Panc1 (cell line): ENCODE measurements at places on chromosomes 13 and 19. TPM values are rescaled to one million over a fixed set of nuclear protein-coding genes. Genes with fewer than 3 reads are reported as not detected.

GRCh38 chr13:51844862-51845573, at the start of gene TMEM272:
Gene TMEM272, minus strand, starts transcription at chr13:51845177. Its CDS starts 6,647 bp downstream, at chr13:51838530.
- no peak for DNase-seq

GRCh38 chr13:70985371-70985770, 877.1 kb upstream of the KLHL1 start:
- DNase-seq, result no peak

TSHZ3 gene
- 7.8 TPM for total RNA-seq

DNA sequence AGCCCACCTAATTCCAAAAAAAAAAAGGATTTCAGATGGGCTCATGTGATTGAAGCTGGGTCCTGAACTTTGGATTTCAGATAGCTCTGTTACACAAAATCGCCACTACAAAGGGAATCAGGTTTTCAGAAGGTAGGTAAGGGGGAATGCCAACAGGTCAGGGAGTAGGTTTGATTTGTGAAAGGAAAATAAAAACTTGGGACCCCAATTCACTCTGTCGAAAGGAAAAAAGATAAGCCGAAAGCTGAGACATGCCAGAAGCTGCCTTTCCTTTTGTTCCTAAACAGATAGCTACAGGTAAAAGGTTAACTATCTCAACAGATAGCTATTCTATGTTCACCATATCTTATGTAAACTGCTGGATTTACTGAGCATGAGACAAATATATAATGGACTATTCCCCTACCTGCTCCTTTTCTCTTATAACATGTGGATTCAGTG, 4.0 kb downstream of the KRTDAP start:
- no peak for DNase-seq

GRCh38 chr13:39417131-39417530, 185.9 kb downstream of the LHFPL6 start:
- no peak for DNase-seq

PRX gene
- total RNA-seq, result 3.4 TPM

DNA sequence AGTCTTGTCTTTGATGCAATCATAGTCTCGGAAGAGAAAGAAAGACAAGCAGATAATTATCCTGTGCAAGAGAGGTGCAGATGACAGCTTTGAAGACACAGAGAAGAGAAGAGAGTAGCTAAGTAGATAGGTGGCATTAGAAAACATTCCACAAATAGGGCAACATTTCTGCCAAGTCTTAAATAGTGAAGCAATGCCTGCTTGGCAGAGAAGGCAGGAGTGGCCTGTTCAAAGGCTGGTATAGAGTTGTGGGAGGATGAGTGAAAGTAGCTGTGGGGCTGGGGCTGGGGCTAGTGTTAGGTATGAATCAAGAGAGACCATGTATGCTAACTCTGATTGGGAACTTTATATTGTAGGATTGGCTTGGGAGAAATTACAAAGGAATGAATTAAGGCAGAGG, 305.5 kb downstream of the DNAJC15 start:
- DNase-seq, result no peak

DMWD gene
- 64.6 TPM for total RNA-seq

GRCh38 chr19:43620061-43621001, 902 bp upstream of the ZNF428 start:
- no peak for DNase-seq

- DNase-seq, result no peak
Observed at GRCh38 chr13:93996481-93996880, 483.0 kb downstream of the DCT start.

ZNF83 gene
- 31.9 TPM for total RNA-seq

DNA sequence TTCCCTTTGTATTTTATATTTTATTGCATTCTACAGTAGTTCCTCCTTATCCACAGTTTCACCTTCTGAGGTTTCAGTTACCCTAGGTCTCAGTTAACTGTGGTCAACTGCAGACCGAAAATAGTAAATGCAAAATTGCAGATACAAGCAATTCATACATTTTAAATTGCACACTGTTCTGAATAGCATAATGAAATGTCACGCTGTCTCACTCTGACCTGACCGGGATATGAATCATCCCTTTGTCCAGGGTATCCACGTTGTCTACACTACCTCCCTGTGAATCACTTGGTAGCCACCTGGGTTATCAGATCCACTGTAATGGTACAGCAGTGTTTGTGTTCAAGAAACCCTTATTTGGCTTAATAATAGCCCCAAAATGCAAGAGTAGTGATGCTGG, 325.0 kb downstream of the DNAJC15 start:
- peak; percentile 15 for DNase-seq

- DNase-seq, result no peak
Observed at GRCh38 chr13:109384491-109385241, 401.7 kb downstream of the IRS2 start.

GRCh38 chr19:8700956-8701355, 2.4 kb upstream of the ACTL9 start:
- DNase-seq, result no peak

- no peak for DNase-seq
Observed at GRCh38 chr13:62593804-62594203, 1178.2 kb upstream of the PCDH20 start.

- DNase-seq, result no peak
Observed at GRCh38 chr13:79211377-79211776, 194.7 kb downstream of the RBM26 start.

- DNase-seq, result no peak
Observed at GRCh38 chr19:2213799-2214198, 22.3 kb downstream of the PLEKHJ1 start.

DNA sequence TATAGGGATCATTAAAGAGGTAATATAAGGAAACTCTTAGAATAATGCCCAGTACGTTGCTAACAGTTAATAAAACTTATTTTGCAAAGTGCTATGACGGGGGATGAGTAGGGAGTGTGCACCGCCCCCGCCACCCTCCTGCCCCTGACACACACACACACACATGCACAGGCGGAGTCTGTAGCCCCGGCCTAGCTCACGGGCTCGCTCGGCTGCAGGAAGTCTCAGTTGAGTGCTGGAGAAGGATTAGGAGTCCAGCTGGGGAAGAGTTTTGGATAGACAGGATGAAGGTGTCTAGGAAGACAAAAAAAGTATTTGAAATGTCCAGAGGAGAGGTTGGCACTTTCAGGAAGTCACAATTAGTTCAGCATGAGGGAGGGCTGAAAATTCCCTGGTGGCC, 21.5 kb downstream of the GSX1 start:
- DNase-seq, result no peak

GRCh38 chr19:35872180-35872579, 3.8 kb downstream of the APLP1 start:
- no peak for DNase-seq

- no peak for DNase-seq
Observed at GRCh38 chr13:80475718-80476117, 134.8 kb upstream of the SPRY2 start.

PSG7 gene
- not detected for total RNA-seq

DNA sequence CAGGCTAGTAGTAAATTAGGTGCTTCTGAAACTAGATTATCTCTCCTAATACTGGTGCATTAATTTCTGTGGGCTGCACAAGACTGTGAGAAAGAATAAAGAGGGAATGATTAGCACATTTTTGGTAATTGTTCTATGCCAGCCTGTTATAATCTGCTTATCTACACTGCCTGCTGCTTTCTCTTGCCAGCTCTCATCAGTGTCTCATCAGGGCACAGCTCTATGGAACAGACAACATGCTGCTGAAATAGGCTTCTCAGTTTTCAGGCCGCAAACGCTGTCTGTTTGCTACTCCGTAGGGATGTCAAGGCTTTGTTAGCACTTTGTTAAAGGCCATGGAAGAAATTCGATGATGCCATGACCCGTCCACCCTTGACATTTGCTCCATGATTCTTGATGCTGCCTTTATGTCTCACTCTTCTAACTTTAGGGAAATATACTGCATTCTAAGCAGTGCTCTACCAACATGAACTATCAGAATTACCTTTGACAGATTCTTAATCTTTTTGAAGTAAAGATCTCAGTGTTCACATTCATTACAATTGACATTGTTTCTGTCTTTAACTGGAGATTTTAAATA, 84.0 kb upstream of the PRR20A start:
- no peak for DNase-seq

DNA sequence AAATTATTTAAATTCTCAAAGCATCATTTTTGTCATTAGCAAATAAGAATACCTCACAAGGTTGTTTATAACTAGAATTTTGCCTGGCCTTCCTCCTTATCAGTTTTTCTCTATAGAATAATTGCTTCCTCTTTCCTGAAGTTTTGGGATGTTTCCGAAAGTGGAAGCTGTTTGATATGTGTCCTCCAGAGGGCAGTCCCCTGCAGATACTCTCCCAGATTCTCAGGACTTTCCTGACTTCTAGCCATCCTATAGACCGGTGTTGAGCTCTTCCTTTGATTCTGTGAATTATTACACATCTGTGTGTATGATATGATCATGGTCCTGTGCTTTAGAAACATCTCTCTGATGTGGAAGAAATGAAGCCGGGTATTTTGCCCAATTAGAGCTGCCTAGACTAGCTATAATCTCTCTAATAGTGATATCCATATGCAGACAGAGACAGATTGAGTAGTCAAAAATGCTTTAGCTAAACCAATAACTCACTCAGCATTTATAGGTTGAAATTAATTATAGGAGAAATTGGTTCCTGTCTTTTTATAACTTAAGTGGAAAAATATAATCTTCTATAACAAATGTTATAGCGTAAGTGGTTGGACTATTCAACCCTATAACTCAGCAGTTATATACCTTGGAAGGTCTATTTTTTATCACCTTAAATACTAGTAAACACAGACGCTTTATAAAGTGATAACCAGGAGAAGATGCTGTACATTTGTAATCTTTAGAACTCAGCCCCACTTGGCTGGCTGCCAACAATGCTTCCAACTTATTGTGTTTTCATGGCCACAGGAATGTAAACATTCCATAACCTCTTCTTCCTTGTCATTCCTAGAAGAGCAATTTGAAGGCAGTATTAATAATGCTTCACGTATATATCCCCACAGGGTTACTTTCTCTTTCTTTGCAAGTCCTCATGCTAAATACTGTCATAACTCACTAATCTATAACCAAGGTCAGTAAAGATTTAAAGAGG, 201.0 kb upstream of the RXFP2 start:
- DNase-seq, result no peak

DNA sequence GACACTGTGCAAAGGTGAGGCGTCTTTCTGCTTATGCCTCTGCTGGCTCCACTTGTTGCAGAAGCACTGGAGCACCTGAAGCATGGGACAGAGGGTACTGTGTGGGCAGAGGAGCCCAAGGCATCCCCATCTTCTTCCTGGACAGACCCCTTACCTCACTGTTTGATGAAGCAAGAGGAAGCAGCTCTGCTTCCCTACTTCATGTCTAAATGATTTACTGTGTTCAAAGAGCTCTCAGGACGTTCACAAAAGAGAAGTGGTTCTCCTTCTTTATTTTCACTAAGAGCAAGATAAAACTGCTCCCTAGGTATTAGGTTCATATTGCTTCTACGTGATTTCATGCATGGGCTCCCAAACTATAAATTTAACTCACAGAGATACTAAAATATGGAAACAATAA, 1635.4 kb upstream of the SLC10A2 start:
- no peak for DNase-seq

ENOX1 gene
- total RNA-seq, result 0.23 TPM

EPSTI1 gene
- total RNA-seq, result 0.69 TPM

GADD45GIP1 gene
- 36.7 TPM for total RNA-seq

DNA sequence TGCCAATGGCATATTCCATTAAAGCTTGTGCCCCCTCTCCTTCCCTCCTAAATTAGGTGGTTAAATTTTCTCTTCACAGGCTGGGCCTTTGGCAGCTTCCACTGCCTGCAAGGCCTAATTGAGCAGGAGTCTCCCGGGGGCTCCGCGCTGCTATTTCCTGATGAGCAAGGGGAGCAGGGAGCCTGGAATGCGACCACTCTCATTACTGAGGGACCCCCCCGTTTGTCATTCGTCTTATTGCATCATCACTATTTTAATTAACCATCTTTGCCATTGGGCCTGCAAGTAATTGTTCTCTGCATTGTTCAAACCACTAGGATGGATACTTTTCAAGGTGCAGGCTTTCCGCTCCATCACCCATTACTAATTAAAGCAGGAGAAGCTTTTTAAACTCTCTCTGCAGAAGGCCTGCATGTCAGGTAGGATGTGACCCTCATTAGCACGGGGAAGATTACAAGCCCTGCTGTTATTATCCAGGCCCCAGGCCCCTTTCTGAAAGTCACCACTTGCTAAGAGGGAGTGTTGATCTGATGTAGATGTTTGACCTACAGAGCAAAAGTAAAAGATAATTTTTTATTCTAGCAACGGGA, 142.3 kb downstream of the OXGR1 start:
- DNase-seq, result no peak

GRCh38 chr13:89845874-89846273, 1501.6 kb upstream of the MIR17HG start:
- no peak for DNase-seq

DDX39A gene
- 117 TPM for total RNA-seq

DNA sequence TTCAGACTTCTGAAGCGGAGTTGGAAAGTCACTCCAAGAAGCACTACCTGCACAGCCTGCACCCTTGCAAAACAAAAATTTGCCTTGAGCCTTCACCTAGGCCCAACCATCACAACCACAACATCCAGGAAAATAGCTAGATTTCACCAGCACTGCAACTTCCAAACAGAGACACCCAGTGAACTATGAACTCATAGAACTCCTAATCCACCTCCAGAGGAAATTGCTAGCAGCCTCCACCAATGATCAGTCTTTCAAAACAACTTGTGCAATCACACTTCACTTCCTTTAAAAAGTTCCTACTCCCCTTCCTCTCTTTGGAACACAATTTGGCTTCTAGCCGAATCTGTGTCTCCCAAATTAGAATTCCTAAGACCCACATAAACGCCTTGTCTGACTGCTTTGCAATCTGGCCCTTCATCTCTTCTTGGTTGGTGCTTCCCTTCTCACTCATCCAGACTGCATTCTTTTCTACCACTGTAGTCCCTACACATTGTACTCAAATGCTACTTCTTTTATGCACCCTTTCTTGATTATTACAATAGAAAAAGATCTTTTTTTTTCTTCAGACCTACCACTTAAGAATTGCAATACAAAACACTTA, 489.2 kb upstream of the ARGLU1 start:
- DNase-seq, result no peak

- no peak for DNase-seq
Observed at GRCh38 chr13:64488731-64489130, 2741.4 kb downstream of the PCDH9 start.

SULT2A1 gene
- total RNA-seq, result 0.18 TPM

- peak; percentile 13 for DNase-seq
Observed at GRCh38 chr13:75870397-75870903, 234.3 kb downstream of the LMO7 start.

DNA sequence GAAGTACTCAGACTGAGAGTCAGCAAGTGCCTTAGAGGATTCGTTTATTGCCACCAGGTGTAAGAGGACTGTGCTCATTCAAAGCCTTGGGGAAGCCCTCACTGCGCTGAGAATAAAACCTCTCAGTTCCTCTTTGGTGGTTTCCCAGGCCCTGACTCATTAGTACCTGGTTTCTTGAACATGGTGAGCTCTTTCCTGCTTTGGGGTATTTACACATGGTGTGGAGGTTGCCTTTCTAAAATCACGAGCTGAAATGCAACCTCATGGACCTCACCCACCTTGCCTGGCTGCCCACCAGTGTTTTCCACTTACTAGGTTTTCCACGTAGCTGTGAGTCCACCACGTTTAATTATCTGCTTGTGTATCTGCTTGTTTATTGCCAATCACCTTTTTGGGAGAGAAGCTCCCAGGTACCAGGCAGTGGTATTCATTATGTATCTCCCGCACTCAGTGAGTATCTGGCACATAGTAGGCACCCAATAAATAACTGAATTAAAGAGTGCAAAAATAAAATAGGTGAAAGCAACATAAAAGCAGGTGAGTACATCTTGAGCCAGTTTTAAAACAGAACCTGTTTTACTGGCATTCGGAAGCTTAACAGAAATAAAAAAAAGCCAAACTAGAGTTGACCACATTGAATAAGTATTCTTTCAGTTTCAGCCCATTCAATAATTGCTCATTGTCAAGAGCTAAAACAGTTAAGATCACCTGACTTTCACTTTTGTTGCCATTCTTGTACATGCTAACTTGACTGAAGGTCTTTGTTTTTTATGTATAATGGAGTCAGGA, 533.0 kb downstream of the MYO16 start:
- DNase-seq, result no peak
